A549 (cell line): ENCODE measurements at places on chromosomes 2 and 18. TPM values are rescaled to one million over a fixed set of nuclear protein-coding genes. Genes with fewer than 3 reads are reported as not detected.

The C2orf66 gene
- 0.05 to 0.08 TPM in 2 of 3 replicates, not detected in the other for polyA plus RNA-seq

GRCh38 chr2:209648714-209649113 lies 122.9 kb upstream of the UNC80 start:
- DNase-seq = no peak

DNA sequence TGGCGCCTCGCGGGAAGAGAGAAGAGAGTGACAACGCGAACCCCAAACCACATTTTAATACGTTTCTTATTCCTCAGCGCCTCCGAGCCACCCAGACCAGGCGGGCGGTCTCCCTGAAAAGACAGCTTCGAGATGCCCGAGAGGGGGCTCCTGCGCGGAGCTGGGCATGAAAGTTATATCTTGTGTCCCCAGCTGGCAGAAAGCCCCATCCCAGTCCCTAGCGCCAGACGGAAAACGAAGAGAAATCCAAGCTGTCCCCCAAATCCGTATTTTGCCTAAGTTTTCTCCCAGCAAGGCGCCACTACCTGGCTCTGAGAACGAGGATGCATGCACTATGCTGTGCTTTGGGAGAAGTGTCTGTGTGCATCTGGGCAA lies 797 bp downstream of the NXPH2 start:
- DNase-seq = no peak

- DNase-seq = no peak
Observed at GRCh38 chr18:66682855-66683322, 79.0 kb upstream of the CDH19 start.
